ENCODE measurements at places on chromosomes 5 and 9.

DNA sequence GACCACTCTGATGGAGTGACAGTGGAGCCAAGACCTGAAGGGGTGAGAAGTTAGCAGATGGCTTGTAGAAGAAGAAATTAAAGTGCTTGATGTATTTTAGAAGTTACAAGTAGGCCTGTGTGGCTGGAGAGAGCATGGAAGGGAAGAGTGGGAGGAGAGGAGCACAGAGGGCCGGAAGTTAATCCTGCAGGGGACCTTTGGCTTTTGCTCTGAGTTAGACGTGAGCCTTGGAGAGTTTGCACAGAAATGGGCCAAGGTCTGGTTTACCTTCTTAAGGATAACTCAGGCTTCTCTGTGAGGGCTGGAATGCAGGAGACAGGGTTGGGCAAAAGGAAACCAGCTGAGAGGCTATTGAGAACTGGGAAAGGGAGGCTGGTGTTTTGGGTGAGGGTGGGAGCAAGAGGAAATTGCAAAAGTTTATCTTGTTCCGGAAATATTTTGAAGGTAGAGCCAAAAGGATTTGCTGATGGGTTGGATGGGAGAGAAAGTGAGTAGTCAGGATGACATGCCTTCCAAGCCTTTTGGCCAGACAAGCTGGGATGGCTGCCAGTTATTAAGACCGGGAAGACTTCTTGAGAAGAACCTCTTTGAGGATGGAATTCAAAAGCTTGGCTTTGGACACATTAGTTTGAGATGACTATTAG is 17.5 kb upstream of the F2RL1 start:
- no peak for DNase-seq

GRCh38 chr9:97875111-97875510 is 22.1 kb downstream of the FOXE1 start:
- no peak for DNase-seq

DNA sequence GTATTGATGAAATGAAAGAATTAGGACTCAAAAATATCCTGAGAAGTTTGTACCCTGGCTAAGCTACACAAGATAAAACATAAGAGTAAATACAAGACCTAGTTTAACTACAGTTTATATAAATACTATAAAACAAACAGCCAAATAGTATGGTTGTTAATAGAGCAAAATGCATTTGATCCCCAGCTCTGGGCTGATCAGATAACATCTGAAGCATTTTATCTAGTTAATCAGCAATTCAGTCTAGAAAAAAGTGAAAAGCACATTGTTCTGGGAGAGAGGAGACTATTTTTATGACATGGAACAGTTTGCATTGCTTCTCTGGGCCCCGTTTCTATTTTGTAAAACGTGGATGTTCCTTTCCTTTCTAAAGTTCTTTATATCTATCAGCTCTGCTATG is 139.6 kb upstream of the RORB start:
- DNase-seq, result no peak

- peak; percentile 61 for DNase-seq
Measured at GRCh38 chr5:56128113-56128512, 105.0 kb downstream of the ANKRD55 start.

- no peak for DNase-seq
Measured at GRCh38 chr5:38099205-38100168, 158.9 kb upstream of the EGFLAM start.

DNA sequence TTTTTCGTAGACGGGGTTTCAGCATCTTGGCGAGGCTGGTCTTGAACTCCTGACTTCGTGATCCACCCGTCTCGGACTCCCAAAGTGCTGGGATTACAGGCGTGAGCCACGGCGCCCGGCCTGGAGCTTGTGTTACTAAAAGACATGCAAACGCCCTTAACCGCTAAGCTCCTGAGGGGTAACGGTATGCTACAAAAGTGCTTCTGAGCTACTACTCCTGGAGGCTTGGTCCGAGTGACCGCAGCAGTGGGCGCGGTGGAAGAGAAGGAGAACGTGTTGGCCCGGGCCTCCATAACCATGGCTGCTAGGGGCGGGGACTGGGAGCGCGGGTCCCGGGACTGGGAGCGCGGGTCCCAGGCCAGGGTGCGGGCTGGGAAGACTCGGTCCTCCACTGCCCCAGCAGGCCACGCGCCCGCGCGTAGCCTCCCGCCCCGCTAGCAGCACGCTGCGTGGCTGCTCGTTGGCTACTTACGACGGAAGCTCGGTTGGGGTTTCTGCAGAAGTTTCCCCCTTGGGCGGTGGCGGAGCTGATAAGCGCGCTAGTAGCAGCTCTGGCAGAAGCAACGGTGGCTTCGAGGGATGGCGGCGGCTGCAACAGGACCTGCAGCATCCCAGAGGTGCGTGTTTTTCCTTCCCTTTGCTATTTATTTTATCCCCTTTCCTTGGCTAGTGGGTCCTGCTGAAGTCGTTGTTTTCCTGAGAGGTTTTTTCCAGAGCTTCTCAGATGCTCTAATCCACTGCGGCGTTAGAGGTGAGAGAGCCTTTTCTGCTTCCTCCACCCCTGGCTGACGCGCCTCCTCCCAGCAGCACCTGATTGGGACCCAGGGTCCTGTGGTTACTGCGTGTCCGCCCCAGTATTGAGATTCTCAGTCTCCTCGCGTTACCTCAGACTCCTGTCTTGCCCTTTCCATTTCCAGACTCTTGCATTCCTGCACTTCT is 69.2 kb upstream of the CCDC180 start:
- peak; percentile 89 for DNase-seq

DNA sequence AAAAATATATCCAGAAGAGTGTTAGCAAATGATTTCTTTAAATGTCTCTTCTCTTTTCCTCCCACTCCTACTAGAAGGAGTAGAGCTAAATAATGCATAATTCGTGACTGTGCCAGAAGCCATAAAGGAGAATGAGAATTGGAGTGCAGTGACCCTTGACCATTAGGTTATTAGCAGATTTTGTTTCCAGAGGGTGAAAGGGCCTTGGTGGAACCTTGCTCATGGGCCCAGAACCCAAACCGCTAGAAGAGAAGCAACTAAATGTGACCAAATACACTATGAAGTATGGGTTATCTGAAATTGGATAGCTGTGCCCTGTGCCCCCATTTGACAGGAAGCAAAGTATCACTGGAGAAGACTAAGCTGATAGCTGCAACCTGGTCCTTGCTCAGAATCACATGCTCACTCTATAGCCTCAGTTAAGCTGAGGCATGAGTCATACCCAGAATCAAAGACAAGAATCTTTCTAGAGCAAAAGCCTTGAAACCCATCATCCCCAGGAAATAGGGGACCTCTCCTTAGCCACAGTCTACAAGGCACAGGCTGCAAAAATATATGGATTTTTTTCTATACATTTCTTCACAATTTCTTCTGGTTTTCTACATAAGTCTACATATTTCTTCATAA is 36.3 kb downstream of the CAPSL start:
- DNase-seq, result peak; percentile 51

- DNase-seq, result peak; percentile 75
Measured at GRCh38 chr5:139637438-139638089, 10.6 kb upstream of the CXXC5 start.

DNA sequence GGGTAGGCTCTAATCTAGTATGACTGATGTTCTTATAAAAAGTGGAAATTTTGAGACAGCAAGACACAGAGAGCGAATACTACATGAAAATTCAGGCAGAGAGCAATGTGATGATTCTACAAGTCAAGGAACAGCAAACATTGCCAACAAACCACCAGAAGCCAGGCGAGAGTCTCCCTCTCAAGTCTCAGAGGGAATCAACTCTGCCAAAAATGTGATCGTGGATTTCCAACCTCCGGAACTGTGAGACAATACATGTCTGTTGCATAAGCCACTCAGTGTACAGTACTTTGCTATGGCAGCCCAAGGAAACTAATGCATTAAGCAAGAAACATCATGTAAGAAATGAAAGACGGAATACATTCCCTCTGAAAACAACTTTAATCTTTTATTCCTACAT is 52.1 kb upstream of the CCNG1 start:
- DNase-seq, result no peak

GRCh38 chr5:135091286-135091685 is 57.3 kb upstream of the PITX1 start:
- no peak for DNase-seq

DNA sequence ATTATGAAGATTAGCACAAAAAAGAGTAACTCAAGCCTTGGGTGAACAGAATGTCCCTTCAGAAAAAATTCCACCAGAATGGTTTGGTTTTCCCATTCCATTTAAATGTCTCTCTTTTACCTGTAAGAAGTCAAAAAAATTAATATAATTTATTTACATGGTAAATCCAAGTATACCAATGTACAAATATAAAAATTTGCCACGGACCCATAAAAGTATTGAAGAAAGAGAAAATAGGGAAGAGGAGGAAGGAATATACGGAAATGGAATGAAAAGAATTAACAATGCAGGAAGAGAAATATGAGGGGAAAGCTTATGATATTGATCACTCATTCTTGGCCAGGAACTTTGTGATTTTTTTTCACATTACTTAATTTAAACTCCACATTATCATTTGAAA is at the start of gene OR13C9:
OR13C9 (minus strand) TSS at position 101 of the 400 bp plus-strand sequence; CDS start at position 101, 0 bp downstream.
- no peak for DNase-seq

GRCh38 chr9:87593359-87593980 is 95.8 kb downstream of the DAPK1 start:
- DNase-seq, result no peak

All from activated CD8-positive, alpha-beta T cell treated with anti-CD3 and anti-CD28 coated beads for 36 hours (primary cell).